ENCODE measurements at places on chromosomes 11 and 22.

- DNase-seq, result no peak
Observed at GRCh38 chr11:1305063-1305495, 4.4 kb downstream of the TOLLIP start.

DNA sequence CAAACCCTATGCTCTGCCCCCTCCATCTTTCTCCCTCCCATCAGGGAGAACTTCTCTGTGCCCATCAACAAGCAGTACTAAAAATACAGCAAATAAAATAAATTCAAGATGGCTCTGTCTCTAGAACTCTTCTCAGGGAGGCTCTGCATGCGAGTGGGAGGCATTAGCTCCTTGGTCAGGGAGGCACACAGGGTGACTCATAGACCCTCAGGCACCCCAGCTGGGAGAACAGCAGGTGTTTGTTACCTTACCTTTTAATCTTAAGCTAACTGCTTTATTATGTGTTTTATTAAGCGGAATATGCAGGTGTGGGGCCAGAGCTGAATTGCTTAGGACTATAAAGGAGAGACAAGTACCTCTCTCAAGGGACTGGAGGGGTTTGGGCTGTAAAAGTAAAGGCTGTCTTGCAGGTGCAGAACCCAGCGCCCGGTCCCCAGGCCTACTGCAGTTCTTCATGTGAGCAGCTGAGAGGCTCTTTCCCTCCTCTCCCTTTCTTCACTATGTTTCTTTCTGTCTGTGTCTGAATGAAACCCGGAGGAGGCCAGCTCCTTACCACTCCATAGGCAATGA lies 20.8 kb downstream of the CSNK2A3 start:
- no peak for DNase-seq

GRCh38 chr22:46007848-46008261 lies 30.9 kb upstream of the WNT7B start:
- no peak for DNase-seq

DNA sequence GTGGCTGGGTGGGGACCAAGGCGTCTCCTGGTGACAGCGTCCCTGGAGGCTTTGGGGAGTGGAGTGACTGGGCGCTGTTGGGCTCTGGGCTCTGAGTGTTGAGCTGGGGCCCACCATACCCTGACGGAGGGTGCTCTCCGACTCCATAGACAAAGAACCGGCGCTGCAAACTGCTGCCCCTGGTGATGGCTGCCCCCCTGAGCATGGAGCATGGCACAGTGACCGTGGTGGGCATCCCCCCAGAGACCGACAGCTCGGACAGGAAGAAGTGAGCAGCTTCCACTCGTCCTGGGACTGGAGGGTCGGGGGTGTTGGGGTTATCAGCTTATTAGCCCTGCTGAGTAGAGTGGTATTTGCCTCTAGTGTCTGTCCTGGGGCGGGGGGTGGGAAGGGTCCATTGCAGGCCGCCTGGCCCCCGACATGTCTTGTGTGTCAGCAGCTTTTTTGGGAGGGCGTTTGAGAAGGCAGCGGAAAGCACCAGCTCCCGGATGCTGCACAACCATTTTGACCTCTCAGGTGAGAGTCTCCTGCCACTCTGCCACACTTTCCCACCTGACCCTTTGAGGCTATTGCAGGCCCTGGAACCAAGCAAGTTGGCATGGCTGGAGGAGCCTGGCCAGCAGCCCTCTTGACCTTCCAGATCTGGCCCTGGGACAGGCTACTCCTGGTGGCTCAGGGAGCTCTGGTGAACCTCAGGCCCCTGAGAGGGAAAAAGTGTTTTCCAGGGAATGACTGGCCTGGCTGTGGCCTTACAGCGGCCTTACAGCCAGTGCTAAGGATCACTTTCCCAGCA lies 7.6 kb downstream of the CLDN5 start:
- DNase-seq, result no peak

DNA sequence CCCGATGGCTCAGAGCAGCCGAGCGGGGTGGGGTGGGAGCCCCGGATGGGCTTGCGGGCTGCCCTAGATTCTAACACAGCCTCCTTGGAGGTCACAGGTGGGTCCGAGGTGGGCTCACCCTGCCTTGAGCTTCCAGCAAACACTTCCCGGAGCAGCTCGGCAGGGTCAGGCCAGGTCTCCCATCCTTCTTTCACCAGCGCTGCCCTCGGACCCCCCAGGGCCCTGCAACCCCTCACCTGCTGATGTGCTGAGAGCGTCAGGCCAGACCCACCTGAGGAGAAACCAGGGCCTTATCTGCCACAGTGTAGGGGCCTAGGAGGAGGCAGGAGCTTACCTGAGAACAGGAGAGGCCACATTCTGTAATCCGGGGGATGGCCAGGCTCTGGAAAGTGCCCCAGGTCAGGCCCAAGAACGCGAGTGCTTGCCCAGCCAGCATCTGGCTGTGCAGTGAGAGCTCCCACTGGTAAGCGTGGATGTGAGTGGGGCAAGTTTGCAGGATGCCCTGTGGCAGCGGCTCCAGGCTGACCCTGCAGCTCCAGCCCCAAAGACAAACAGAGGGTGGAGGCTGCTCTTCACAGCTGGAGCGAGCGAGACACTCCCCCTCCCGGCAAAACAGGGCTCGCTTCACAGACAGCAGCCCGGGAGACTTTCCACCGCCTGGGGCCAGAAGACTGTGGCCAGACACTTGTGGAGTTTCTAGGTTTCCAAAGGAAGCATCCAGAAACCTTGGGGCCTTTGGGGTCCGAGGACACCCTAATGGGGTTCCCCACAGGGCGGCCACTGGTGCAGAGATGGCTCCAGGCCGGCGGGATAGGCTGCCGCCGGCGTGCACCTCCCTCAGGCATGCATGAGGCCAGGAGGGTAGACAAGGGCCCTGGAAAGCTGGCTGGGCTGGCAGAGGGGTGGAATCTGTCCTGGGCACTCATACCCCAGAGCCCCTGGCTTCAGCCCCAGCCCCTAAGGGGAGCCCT lies at the start of gene IL17REL:
IL17REL (minus strand) TSS at position 555 of the 971 bp plus-strand sequence; CDS start at position 436, 119 bp downstream.
- no peak for DNase-seq

GRCh38 chr11:95154514-95154913 lies 64.9 kb downstream of the ENDOD1 start:
- DNase-seq, result peak; percentile 70

- DNase-seq, result peak; percentile 86
Observed at GRCh38 chr22:39316440-39317083, 2.9 kb downstream of the RPL3 start.

DNA sequence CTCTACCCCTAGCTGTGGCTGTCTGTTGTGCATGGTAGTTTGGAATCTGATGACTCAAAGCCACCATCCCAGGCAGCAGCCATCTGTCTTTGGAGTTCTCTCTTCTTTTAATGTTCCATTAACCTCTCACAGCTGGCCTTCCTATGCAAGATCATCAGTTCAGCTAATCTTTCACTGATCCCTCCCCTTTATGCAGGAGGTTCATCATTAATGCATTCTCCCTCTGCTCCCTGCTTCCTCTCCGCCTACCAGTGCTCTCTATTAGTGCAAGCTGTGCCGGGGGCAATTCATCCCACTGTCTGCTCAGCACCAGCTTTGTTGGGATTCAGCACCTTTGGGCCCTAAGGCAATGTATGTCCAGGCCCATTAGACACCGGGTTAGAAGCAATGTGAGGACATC lies 413.0 kb upstream of the LRRC4C start:
- DNase-seq, result no peak

DNA sequence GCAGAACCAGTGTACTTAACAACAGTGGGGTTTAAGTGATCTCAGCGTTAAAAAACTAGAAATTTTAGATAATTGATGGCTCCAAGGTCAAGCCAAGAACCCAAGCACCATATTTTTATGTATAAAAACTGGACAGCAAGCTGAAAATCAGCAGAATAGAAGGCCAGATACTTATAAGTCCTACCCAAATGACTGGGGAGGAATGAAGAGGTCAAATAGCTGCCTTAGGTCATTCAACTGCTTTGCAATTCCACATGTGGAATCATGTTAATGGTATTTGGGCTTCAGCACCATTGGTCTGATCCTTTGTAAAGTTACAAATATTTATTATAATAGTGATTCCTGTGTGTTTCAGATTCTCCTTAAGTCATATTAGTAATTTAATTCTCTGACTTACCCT lies 108.4 kb downstream of the FAT3 start:
- no peak for DNase-seq

GRCh38 chr11:8705146-8705545 lies 22.6 kb downstream of the RPL27A start:
- no peak for DNase-seq

Data from stimulated activated CD4-positive, alpha-beta T cell treated with anti-CD3 and anti-CD28 coated beads, Interleukin-2, amount 100 ng/mL, for 24 hours (primary cell).